CD4-positive, alpha-beta T cell (primary cell): ENCODE measurements at places on chromosomes 6 and 20.

GRCh38 chr6:154404791-154405400 is 48.3 kb upstream of the IPCEF1 start:
- no peak for DNase-seq

- no peak for DNase-seq
Observed at GRCh38 chr20:5729348-5729747, 20.9 kb upstream of the SHLD1 start.

GRCh38 chr6:134675110-134676054 is 274.5 kb downstream of the ALDH8A1 start:
- DNase-seq, result no peak

DNA sequence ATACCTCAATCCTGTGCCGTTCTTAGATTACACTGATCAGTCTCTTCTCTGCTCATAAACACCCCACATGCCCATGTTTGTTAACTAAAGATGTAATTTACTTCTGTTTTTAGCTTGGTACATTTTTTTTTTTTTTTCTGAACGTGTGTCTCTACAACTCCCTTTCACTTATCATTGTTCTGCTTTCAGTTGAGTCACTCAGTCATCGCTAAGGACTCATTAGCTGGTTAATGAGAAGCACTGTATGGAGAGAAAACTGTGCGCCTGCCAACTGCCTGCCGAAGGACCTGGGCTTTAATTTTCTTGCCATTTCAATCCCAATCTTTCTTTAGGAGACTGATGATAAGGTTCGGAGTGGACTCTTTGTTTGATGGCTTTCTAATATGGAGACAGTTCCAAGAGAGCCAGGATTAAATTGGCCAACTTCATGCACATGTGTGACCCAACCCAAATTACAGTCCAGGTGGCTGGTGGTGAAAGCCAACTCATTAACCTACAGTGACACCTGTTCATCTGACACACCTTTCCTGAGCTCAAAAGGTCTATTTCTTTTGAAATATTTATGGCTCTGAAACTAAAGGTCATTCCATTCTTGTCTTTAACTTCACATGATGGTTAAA is 334.1 kb downstream of the BCKDHB start:
- DNase-seq, result no peak

- no peak for DNase-seq
Observed at GRCh38 chr6:68342286-68342685, 292.8 kb upstream of the ADGRB3 start.

DNA sequence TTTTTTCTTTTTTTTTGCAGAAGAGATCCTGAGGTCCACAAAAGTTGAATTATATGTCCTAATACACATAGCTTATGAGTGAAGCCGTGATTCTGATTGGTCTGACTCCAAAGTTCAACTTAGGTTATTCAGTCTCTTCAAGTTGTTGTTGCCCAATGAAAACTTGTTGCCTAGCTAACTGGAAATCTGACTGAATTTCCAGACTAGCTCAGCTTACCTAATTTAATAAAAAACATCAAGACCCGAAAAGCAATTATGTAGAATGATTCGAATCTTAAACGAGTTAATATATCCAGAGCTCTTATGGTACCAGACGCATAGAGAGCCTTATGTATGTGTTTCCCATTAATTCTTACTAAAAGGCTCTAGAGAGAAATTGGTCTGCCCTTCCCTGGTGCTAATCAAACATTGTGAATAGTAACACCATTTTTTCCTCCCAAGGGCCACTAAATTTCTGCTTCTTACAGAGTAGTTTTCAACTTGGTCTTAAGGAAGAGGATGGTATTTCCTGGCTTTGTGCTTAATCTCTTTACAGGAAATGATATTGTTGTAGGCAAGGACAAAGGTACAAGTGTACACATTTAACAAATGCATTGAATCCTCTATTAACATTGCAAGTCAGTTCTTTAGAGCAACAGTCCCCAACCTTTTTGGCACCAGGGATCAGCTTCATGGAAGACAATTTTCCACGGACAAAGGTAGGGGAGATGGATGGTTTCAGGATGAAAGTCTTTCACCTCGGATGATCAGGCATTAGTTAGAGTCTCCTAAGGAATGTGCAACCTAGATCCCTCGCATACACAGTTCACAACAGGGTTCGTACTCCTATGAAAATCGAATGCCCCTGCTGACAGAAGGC is 107.9 kb downstream of the TSHZ2 start:
- no peak for DNase-seq

DNA sequence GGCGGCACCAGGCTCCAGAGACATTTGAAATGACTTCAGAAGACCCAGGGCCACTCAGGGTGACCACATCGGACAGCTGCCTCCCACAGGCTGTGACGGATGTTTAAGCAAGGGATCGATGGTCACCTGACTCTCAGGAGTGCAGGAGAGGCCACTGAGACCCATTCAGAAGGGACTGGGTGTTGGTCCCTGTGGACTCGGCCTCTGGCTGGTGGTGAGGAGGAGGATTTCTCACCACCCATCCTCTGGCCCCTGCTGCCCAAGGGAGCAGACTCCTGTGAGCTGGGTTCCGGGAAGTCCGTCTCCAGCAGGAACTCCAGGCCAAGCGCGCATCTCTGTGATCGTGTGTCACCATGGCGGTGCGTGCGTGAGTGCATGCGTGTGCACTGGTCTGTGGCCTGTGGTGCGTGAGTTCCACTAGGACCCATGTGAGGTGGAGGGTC is 25.5 kb downstream of the NPEPL1 start:
- no peak for DNase-seq

GRCh38 chr6:111979633-111980032 is 74.3 kb upstream of the CCN6 start:
- no peak for DNase-seq

DNA sequence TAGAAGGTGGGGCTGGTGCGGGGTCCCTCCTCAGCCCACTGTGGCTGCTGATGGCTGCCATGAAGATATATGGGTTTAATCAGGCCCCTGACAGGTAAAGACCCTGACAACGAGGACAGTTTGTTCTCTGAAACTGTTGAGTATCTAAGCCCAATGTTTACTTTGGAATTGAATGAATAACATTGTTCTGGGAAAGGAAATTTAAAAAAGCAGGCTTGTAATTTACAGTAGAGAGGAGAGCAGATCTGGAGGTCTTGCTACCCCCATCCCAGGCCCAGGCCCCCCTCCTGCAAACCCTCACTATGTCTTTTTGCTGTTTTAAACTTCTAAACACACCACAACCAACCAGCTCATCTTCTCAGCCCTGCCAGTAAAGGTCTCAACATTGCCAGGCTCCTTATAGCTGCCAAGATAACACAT is 171.3 kb downstream of the CDC5L start:
- DNase-seq, result no peak

- DNase-seq, result no peak
Observed at GRCh38 chr6:34657037-34657306, 39.6 kb downstream of the ILRUN start.

- no peak for DNase-seq
Observed at GRCh38 chr20:15251171-15251570, 913.8 kb upstream of the FLRT3 start.

GRCh38 chr6:139164001-139164400 is 29.1 kb downstream of the HECA start:
- DNase-seq, result no peak

- DNase-seq, result no peak
Observed at GRCh38 chr6:103617642-103618041, 1242.1 kb downstream of the HACE1 start.

DNA sequence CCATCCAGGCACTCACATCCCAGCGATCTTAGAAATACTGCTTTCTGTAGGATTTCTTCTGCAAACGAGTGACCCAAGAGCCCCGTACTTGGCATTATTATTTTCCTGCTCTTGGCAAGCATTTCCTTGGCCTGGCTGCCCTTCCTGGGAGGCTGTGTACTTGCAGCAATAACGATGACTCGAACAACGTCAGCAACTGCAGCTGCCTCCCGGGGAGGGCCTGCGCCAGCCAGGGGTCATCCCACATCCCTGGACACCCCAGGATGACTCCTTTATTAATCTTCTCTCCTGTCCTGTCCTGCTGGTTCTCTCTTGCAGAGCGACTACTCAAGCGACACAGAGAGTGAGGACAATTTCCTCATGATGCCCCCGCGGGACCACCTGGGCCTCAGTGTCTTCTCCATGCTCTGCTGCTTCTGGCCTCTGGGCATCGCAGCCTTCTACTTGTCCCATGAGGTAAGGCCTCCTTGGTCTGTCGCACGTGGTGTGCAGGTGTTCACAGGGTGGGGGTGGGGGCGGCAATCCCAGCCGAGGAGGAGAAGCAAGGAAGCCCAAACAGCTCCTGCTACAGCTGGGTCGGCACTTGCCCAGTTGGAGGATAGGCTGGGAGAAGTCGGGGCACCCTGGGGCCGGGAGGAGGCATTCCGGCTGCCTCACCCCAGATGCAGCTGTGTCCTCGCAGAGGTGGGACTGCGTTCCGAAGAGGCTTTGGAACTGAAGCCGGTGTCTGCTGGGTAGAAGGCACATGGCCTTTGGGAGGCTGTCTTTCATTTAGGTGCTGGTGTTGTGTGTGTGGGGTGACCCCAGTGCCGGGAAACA is 115.3 kb downstream of the SYNDIG1 start:
- DNase-seq, result no peak

DNA sequence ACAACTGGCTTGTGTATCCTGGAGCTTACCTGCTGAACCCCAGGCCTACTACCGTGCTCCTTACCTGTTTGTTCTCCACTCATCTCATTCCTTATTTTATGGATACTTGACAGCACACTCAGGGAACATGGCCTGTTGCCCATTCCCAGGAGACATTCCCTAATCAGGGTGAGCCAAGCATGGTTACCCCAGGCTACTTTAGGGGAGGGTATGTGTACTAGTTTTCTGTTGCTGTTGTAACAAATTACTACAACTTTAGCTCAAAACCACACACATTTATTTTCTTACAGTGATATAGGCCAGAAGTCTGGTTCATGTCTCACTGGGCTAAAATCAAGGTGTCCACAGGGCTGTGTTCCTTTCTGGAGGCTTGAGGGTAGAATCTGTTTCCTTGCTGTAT is 15.0 kb upstream of the TRAM2 start:
- no peak for DNase-seq

GRCh38 chr6:18429655-18430297 is 42.6 kb downstream of the RNF144B start:
- DNase-seq, result no peak

GRCh38 chr20:10635476-10636208 is 38.2 kb downstream of the JAG1 start:
- no peak for DNase-seq

DNA sequence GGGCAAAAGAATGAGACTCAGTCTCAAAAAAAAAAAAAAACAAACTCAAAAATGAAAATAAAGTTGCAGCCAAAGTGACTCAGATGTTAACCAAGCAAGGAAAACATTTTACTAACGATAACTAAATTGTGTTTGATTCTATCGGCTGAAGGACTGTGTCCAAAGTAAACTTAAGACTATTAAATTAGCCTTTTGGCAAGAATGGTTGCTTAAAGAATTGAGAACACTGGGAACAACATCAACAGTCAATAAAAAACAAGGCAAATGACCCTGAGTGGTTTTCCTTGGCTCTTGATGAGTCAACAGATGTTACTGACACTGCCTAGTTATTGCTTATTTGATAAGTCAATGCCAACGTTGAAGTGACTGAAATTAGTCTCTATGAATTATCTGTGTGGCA is 36.7 kb downstream of the POU3F2 start:
- no peak for DNase-seq

DNA sequence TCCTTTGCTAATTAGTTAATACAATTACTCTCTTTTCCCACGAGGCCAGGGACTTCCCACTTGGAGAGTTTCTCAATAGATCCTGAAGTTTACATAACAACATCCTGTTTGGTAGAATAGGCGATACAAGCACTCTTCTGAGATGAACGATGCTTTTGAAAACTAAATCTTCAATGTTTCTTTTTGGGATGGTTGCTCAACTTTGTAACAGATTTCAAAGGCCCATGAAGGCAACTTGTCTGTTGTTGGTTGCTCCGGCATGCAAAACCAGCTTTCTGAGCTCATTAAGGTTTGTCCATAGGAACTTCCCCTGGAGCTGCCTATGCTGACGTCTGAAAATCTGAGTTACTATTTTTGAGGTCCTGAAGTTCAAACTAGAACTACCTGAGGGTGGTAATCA is 25.9 kb upstream of the ROS1 start:
- no peak for DNase-seq

DNA sequence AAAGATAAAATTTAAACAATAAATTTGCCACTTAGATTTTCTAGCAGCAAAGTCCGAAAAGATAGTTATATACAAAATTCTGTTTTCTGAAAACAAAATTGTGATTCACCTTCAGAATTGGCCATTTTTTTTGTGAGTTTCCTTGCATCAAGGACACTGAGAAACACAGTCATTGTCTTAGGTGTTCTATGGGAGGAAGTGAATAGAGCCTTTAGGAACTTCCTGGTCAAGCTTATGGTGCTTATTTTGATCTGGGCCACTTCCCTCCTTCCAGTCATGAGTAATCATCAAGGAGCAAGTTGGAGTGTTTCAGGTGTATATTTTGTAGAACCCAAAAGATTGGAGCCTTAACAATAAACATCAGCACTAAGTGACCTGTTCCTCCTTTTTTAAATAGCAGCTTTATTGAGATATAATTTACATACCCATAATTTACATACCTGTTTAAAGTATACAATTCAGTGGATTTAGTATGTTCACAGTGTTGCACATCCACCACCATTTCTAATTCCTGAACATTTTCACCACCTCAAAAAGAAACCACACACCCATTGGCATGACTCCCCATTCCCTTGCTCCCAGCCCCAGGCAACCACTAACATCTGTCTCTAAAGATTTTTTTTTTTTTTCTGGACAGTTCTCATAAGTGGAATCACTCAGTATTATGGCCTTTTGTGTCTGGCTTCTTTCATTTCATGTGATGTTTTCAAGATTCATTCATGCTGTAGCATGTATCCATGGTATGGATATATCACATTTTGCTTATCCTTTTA is 17.6 kb downstream of the TMEM74B start:
- no peak for DNase-seq

DNA sequence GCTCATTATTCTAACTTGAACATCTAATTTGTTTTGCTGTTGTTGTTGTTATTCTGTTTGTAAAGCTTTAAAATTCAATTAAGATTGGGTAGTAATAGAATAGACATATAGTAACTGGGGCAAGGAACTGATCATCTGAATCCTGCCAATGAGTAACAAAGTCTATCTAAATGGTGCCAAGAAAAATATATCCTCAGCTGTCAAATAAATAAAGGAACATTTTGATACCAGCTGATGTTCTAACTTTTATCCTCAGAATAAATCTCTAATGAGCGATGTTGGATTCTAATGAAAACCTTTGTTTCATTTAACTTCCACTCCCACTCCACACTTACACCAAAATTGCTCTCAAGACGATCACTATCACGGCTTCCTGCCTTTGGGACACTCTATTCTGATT is 210.9 kb downstream of the TINAG start:
- DNase-seq, result no peak

DNA sequence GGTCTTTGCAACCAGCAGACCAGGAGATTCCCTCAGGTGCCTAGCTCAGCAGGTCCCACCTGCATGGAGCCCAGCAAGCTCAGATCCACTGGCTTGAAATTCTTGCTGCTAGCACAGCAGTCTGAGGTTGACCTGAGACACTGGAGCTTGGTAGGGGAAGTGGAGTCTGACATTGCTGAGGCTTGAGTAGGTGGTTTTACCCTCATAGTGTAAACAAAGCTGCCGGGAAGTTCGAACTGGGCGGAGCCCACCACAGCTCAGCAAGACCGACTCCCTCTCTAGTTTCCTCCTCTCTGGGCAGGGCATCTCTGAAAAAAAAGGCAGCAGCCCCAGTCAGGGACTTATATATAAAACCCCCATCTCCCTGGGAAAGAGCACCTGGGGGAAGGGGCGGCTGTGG is 34.3 kb downstream of the PRSS35 start:
- DNase-seq, result no peak
